ENCODE measurements at places on chromosomes 5 and 9.

DNA sequence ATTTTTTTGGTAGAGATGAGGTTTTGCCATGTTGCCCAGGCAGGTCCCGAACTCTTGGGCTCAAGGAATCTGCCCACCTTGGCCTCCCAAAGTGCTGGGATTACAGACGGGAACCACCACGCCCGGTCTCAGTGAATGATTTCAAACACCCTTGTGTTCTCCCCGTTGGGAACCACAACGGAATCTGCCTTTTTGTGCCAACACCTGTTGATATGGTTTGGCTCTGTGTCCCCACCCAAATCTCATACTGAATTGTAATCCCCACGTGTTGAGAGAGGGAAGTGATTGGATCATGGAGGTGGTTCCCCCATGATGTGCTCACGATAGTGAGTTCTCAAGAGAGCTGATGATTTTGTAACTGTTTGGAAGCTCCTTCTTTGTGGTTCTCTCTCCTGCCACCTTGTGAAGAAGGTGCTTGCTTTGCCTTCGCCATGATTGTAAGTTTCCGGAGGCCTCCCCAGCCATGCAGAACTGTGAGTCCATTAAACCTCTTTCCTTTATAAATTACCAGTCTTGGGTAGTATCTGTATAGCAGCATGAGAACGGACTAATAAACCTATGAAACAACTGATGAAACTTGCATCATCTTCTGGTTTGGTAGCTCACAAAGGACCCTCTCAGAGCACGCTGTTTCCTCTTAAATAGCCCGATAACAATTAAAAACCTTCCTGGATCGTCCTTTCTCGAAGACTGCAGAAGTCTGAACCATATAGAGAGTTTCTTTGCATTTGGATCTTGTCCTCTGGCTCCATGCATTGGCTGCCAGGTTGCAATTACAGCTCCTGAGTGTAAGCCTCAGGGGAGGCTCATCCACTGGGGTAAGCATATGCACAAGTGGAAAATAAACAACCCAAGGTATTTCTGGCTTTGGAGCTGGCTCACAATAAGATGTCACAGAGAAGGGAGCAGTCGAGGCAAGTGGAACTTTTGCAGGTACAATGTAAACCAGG, 91.5 kb downstream of the SPRY4 start:
- DNase-seq: no peak

DNA sequence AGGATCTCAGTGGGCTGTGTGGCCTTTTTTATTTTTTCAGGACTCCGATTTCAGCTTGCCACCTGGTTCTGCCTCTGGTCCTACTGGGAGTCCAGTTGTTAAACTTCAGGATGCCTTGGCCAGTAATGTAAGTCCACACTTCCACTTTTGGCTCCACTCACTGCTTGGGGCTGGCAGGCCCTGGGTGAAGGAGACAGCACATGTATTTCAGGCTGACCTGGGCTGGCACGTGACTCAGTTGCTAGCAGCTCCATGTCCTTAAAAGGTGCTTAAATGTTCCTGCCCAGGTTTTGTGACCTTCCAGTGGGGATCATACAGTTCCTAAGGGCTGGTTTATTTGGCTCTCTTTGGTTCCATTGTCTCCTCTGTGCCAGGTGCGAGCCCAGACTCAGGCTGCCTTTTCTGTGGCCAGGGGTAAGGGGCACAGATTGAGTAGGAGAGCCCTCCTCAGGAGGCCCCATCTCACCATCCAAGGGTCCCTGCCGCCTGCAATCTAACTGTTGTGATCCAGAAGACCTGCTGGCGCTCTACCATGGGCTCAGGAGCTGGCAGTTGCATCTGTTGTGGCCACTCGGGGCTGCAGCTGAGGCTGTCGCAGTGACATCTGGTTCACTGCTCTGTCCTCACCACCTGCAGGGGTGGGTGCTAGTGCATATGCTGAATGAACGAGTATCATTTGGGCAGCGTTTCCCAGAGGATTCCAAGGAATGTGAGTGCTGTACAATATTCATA, 19.2 kb upstream of the POMT1 start:
- DNase-seq: no peak

- DNase-seq: no peak
Observed at GRCh38 chr5:133467826-133468463, 144.4 kb downstream of the FSTL4 start.

DNA sequence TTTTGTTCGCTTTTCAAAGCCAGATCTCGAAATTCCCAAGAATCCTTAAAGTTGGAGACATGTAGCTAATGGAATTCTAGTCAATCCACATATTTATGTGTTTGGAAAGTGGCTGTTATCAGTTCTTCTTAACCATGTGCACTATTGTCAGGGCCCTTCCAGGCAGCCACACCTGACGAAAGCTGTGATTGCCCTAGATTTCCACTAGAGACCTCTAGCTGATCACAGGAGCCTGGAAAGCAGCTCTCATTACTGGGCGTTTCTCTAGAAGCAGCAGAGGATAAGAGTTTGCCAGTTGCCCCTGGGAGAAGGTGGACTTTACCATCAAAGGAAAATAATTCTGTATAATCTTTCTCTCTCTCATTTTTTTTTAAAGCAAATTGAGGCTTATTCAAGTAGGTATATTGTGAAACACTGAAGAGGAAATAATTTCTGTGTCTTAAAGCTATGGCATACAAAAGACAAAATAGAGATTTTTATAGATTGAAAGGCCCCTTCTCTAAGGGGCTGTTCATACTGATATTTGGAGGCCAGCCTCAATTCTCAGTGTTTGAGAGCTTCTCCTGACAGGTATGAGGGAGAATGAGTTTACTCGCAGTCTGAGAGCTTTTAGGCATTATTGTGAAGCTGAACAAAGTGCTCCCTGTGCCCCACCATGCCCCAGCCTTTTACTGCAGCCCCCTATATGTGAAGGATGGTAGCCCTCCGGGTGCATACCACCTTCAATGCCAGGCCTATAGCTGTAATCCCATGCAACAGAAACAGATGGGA, 405.4 kb upstream of the ACTBL2 start:
- no peak for DNase-seq

DNA sequence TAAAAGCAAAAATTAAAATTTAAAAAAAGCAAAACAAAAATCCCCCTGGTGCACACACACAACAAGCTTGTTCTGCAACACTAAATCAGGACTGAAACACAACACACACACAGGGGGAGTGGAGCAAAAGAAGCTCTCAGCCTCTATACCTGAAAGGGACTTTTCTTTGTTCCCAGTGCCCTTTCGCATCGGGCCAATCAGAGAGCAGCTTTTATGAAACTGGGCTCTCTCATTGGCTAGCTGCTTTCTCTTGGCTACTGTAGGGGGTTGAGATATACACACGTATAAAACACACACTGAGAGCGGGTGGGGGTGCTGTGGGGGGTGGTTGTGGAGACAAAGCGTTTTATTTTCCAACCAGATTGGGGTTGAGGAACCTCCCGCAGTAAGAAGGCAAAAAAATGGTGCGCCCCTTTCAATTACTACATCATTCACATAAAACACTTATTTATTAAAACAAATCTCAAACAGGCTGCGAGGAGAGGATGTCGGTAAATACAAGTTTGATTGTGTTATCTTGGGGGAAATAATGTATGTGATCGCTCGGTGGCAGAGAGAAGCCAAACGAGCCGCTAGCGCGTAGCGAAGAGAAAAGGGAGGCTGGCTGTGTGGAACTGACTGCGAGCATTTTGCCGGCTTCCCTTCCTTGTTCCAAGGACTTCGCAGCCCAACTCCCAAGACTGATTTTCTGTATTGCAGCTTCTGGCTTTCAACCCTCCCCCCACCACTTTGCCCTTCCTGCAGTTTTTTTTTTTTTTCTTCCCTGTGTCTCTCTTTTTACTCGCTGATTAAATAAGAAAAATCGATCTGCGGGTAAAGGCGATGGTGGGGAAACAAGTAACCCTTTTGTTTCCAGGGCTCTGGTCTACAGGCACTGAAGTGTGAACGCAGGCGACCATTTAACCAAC, 2.5 kb upstream of the ZNF608 start:
- peak; percentile 67 for DNase-seq

GRCh38 chr5:76709762-76710161, 6.2 kb upstream of the F2R start:
- no peak for DNase-seq

GRCh38 chr5:108655750-108656450, 91.8 kb upstream of the FER start:
- DNase-seq: no peak

DNA sequence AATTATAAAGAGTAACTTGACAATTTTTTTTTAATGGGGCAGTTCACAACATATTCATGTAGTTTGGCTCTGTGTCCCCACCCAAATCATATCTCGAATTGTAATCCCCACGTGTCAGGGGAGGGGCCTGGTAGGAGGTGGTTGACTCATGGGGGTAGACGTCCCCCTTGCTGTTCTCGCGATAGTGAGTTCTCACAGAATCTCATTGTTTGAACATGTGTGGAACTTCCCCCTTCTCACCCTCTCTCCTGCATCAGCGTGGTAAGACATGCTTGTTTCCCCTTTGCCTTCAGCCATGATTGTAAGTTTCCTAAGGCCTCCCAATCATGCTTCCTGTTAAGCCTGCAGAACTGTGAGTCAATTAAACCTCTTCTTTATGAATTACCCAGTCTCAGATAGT, 40.7 kb downstream of the FBXW11 start:
- DNase-seq: no peak

DNA sequence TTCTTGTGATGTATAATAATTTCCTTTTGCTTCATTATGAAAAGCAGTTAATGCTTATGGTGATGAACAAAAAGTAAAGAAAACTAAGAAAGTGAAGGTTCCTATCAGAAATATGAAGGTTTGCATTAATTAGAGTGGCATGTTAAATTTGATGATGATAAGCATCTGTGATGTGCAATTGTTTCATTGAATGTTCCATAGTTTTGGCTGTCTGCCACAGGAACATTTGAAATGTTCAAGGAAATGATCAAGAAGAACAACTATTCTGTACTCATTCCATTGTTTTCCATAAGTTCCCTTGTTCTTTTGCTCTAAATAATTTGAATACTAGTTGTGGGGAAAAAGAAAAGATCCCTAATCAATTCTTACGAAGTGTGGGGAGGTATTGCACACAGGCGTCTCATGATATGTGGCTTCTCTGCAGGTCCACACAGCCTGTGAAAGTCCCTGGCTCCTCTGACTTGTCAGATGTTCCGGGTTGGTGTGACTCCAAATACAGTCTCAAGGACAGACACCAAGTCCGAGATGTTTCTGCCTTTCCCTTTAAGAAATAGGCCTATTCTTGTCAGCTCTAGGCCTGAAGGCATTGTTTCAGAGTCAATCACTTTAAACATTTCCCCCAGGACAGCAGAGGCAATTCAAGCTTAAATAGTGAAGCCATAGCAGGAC, 152.6 kb upstream of the MAST4 start:
- no peak for DNase-seq

GRCh38 chr5:125043781-125044391, 297.4 kb upstream of the ZNF608 start:
- peak; percentile 86 for DNase-seq

DNA sequence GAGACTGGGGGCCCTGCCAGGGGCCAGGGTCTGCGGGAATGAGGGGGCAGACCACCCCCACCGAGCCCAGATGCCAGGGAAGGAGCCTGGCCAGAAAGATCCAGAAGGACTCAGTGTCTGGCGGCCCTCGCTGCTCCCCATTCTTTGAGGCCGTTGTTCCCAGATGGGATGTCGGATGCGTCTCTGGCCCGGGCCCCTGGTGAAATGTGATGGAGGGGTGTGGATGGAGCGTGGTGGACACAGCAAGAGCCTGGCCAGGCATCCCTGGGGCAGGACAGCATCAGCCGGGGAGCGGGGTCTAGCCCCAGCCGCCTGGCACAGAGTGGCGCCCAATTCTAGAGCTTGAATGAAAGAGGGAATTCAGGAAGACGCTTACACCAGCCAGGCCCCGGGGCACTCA, 46.2 kb upstream of the NKD2 start:
- no peak for DNase-seq

GRCh38 chr5:8528106-8528505, 659.2 kb downstream of the MTRR start:
- no peak for DNase-seq

GRCh38 chr5:131746423-131746822, 50.4 kb downstream of the FNIP1 start:
- no peak for DNase-seq

- DNase-seq: no peak
Observed at GRCh38 chr5:133704411-133704810, 92.1 kb upstream of the FSTL4 start.

DNA sequence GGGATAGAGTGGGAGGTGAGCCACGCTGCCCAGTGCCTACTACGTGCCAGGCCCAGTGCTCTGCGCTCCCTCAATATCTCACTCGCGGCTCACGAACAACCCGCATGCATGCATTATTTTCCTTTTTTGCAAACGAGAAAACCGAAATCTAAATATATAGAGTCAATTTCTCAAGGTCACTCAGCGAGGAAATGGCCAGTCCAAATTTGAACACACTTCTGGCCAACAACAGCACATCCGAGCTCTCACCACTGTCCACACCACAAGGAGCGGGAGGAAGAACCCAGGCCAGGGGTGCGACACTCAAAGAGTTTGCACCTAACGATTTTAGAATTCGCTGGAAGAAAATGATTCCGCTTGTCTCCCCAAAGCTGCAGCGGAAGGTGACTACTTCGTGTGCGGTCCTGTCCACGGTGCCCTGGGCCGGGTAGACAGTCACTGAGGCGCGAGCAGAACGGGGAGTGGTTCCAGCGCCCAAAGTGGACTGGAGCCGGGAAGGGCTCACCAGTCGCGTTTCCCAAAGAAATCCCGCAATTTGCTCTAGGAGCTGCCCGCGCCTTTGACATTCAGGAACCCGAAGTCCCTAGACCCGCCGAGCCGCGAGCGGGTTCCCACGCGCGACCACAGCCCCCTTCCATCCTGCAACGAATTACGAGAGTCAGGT, 1.1 kb upstream of the TLX3 start:
- DNase-seq: no peak

- DNase-seq: peak; percentile 57
Observed at GRCh38 chr5:177537389-177538361, 16.7 kb downstream of the FAM193B start.

- no peak for DNase-seq
Observed at GRCh38 chr5:172380301-172380986, 73.9 kb downstream of the SH3PXD2B start.

- DNase-seq: no peak
Observed at GRCh38 chr9:120475341-120475740, 104.6 kb downstream of the CDK5RAP2 start.

DNA sequence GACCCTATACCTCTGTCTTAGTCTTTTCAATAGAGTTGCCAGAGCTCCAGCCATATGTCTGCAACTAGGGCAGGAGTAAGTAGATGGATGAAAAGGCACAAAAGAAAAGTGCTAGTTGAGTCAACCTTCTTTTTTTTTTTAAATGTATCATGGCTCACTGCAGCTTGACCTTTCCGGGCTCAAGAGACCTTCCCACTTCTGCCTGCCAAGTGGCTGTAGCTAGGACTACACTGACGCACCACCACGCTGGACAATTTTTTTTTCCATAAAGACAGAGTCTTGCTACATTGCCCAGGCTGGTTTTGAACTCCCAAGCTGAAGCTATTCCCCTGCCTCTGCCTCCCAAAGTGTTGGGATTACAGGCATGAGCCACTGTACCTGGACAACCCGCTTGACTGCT, 27.3 kb downstream of the FOXE1 start:
- DNase-seq: no peak
